ENCODE measurements at places on chromosomes 11 and 22.

GRCh38 chr11:2655834-2656622 lies 43.8 kb downstream of the KCNQ1OT1 start:
- DNase-seq = no peak

GRCh38 chr11:72848846-72849466 lies 34.7 kb downstream of the ATG16L2 start:
- peak; percentile 51 for DNase-seq

GRCh38 chr11:2149864-2150847 lies 10.9 kb downstream of the INS start:
- DNase-seq = peak; percentile 14

DNA sequence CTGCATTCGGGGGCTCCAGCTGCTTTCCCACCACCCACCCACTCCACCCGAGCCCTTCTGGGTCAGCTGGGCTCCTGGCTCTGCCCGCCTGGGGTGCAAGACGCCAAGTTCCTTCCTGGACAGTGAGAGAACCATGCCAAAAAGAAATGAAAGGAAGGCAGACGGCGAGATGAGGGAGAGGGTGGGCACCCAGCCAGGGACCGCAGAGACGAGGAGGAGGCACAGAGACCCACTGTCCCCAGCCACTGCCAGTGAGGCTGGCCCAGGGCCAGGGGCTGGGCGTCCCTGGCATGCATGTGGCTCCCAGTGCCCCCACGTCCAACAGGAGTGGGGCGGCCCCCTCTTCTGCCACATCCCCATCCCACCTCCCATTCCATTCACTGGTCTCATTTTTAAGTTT lies 10.8 kb upstream of the CD81 start:
- DNase-seq = no peak

DNA sequence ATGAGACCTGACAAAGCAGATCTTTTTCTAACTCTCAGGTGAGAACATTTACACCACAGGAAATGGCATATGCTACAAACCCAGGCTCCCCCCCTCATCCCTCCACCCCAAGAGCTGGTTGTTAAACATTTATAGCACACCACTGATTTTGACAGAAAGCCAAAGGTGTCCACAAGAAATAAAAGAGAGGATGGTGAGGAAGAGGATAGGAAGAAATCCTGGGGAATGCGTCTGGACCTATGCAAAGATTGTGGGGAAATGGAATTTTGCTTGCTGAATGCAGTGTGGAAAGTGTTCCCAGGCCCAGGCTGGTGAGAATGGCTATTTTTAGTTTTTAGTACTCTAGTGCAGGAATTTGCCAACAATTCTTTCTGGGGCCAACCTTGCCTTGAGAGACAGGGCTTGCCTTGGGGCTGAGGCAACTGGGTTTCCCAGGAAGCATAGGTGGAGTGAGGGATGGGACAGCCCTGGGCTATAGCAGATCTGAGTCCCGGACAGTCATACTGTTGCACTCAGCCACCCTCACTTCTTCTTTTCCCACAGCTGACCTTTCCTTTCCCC lies 163.9 kb downstream of the ADAMTS15 start:
- no peak for DNase-seq

DNA sequence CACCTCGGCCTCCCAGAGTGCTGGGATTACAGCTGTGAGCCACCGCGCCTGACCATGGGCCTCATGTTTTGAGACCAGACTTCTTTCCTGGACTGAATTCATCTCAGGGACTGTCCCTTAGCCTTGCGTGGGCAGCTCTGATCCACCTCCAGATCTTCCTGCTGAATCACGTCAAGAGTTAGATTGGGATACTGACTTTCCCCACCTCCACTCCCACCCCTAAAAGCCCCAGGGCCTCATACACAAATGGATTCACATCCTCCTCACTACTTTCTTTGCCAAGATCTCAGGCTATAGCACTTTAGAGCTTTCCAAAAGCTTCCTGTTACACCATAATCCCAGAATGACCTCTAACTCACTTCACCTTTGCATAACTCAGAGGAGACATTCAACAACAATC lies 12.1 kb downstream of the CCDC87 start:
- DNase-seq = no peak

DNA sequence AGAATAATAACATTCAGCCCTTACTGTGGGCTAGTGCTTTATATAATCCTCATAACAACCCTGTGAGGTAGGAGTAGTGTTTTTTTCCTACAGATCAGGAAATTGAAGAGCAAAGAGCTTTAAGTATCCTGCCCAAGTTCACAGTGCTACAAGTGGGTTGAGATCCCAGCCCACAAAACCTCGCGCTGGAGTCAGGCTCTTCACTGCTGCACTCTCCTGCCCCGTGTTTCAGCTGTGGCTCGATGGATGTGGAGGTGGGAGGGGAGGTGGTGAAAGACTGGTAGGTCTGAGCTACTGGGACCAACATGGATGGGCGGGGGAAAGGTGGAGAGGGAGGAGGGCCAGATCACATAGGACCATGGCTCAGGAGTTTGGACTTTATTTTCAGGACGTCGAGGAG lies 6.1 kb downstream of the ZNF408 start:
- no peak for DNase-seq

DNA sequence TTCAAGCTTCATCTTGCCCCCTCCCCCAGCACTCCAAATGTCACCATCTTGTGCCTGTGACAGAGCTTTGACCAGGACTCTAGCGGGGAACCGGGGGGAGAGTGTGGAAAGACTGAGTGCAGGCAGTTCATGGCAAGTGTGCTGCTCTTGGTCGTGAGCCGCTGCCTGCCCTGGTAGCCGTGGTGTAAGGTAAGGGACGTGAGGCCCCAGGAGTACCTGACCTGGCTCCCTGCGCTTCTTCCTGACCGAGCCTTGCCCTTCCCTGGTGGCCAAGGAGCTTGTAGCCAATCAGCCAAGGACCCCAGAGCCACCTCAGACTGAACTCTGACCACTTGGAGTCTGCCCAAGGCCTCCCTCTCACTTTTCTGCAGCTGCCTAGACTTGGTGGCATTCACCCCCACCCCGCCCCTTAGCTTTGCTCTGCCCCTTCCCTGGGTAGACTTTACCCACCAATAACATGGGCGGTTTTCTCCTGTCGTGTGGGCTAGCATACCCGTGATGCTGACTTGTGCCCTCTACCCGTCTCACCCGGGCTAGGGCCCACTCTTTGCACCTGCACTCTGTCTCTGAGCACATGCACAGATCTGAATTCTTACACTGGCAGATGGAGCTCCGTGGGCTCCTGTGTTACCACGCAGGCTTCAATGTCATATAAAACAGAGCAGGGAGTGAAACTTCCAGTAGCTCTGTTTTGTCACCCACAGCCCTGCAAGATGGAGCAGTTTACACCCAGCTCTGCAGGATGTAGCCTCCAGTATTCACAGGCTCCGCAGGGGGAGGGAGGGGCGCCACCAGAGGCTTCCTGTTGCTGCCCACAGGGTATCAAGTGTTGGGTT lies 1.5 kb downstream of the DGKZ start:
- DNase-seq = no peak

GRCh38 chr11:11608783-11609232 lies 13.0 kb downstream of the GALNT18 start:
- no peak for DNase-seq

- DNase-seq = no peak
Measured at GRCh38 chr22:36768616-36769015, 7.3 kb downstream of the IFT27 start.

GRCh38 chr22:19730655-19731360 lies 7.5 kb downstream of the GP1BB start:
- DNase-seq = peak; percentile 30

Measured in NCI-H524 (cell line).